ENCODE measurements at places on chromosomes 4 and X. TPM values are rescaled to one million over a fixed set of nuclear protein-coding genes. Genes with fewer than 3 reads are reported as not detected.

The PLXNA3 gene
- 6.7 TPM for total RNA-seq

The SERTM2 gene
- 2.3 TPM for total RNA-seq

The TEX13B gene
- not detected for total RNA-seq

The JCHAIN gene
- total RNA-seq = 6.7 TPM

The USP51 gene
- 1.9 TPM for total RNA-seq

The USP17L24 gene
- total RNA-seq = not detected

The IDH3G gene
- total RNA-seq = 47.7 TPM

The UCP1 gene
- not detected for total RNA-seq

The COL4A6 gene
- 4.2 TPM for total RNA-seq

The MAGEC1 gene
- under 0.01 TPM for total RNA-seq

The F11 gene
- not detected for total RNA-seq

The PAGE4 gene
- not detected for total RNA-seq

The P2RY4 gene
- total RNA-seq = 0.18 TPM

Data from smooth muscle cell of bladder (primary cell).